ENCODE measurements at places on chromosomes 4 and X. TPM values are rescaled to one million over a fixed set of nuclear protein-coding genes. Genes with fewer than 3 reads are reported as not detected.

ERCC6L gene
- polyA plus RNA-seq: 0.43 TPM

DNA sequence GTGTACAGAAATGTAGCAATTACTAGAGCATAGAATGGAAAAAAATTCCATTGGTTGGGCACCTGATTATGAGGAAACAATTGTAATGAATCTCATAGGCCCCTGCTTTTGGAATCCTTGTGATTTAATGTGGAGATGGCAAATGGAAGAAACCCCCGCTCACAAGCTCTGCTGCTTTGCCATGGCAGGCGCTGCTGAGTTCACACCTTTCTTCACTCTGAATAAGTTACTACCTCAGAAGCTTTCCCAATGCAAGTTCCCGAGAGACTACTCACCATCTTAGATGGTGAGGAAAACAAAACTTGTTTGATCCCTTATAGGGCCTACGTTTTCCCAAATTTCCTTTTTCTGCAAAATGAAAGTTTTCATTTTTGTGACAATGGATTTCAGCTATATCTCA is 266.6 kb upstream of the TAPT1 start:
- no peak for DNase-seq

DNA sequence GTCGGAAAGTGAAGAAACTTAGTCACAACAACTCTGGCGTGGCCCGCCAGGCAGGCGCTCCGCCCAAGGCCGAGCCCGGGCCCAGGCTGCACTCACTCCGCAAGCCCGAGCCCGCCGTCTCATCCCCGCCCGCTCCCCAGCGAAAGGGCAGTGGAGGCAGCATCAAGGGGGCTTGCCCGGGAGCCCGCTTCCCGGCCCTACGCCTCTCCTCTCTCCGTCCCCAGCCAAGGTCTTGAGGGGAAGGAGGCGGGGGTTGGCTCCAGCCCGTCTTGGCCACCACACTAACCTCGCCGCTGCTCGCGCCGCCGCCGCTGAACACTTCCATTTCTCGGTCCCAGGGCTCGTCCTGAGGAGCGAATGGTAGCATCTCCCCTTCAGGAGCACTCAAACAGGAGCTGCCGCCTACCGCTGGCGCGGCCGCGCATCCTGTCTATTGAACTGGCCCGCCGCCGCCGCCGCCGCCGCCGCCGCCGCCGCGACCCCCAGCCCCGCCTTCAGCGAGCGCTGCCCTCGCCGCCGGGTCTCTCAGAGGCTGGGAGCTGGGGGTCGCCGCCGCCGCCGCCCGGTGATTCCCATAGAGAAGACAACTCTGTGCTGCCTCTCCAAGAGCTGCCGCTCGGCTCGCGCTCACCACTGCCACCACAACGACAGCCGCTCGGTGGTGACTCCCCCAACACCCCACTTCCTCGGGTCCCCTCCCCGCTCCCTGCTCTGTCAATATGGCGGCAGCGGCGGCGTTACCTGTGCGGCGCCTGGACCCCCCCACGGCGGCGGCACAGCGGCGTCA is at the start of gene RPS6KA6:
Gene RPS6KA6, minus strand, starts transcription at position 667 of the 787 bp plus-strand sequence. Its CDS starts 300 bp downstream, at position 367.
- no peak for DNase-seq

- DNase-seq: no peak
These were observed 1.1 kb downstream of the CXCL1 start for GRCh38 chr4:73870260-73870659.

- no peak for DNase-seq
These were observed 214.2 kb upstream of the PUDP start for GRCh38 chrX:7362111-7362510.

DNA sequence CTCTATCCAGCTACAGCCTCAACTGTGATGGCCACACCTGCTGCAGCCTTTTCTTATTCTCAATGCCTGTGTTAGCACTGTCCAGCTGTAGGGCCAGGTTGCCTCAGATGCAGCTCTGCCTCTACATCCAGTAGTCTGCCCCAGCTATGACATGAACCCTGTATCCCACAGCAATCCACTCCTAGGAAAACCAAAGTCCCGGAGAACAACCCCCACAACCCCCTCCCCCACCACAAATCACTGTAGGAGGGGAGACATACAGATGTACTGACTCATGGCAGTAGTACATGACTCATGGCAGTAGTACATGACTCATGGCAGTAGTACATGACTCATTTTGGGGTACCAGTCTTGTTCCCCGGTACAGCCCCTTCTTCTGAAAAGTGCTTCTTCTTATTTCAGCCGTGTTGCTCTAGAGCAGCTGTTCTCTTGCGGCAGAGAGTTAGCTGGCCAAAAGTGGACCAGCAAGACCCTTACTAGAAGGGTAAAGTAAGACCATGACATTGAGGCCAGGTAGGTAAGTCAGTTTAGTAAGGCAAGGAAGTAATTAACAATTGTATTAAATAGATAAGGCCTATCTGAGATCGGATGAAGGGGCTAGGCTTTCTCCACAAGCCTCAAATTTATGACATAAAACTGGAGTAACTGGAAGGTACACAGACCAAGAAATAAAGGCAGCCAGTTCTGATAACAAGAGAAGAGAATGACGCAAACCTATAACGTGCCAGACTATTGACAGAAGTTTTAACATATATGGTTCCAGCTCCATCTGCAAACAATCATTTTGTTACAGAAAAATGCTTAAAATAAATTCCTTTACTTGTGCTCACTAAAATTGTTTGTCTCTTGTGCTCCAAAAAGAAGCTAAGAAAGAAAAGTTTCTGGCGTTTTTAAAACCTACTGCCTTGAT is 221.4 kb downstream of the TACR3 start:
- no peak for DNase-seq

GRCh38 chrX:123917069-123917468 is 44.4 kb upstream of the STAG2 start:
- no peak for DNase-seq

ART3 gene
- not detected for polyA plus RNA-seq

- no peak for DNase-seq
These were observed 77.7 kb downstream of the OPHN1 start for GRCh38 chrX:68355629-68355920.

- DNase-seq: no peak
These were observed 119.8 kb downstream of the DRD5 start for GRCh38 chr4:9901257-9901656.

GLRA3 gene
- polyA plus RNA-seq: not detected

- no peak for DNase-seq
These were observed 317 bp downstream of the CMC4 start for GRCh38 chrX:155070663-155070974.

PRKG2 gene
- 0.53 TPM for polyA plus RNA-seq

DNA sequence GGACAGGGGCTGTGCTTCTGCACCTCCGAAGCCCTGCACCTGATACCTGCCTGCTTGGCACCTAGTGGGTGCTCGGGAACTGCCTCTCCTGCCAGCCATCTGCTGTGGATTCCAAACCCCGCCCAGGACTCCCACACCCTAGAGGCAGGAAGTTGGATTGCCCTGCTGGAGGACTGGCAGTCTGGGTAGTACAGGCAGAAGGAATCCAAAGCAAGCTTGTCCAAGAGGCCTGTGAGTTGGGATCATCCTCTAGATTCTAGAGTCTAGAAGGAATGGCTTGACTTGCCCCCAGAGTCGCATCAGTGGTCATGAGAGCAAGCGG is 64.6 kb upstream of the MTM1 start:
- no peak for DNase-seq

- no peak for DNase-seq
These were observed 161.5 kb downstream of the ARHGAP6 start for GRCh38 chrX:11504234-11504633.

BEX1 gene
- 0.28 TPM for polyA plus RNA-seq

- no peak for DNase-seq
These were observed 15.1 kb upstream of the FGFR3 start for GRCh38 chr4:1777822-1778641.

NEUROG2 gene
- polyA plus RNA-seq: not detected

AGA gene
- 40.7 TPM for polyA plus RNA-seq

PDCL2 gene
- polyA plus RNA-seq: not detected

DNA sequence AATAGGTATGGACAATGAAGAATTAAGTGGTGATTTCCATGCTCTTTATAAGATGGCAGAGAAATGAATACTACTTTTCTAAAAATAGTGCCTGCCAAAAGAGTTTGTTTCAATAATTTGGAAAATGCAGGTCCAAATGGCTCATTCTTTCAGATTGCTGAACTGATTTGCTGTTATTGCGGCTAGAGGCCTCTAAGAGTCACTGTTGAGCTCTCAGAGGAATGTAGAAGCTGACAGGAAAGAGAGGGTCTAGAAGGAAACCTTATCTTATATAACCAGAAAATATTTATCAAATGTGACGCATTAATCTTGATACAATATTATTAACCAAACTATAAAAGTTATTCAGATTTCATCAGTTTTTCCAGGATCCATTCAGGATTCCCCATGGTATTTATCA is 65.7 kb upstream of the PAGE1 start:
- DNase-seq: no peak

XAGE2 gene
- not detected for polyA plus RNA-seq

PLXNA3 gene
- 0.79 TPM for polyA plus RNA-seq

- DNase-seq: no peak
These were observed 1.4 kb downstream of the DGKK start for GRCh38 chrX:50469206-50469605.

MAGEC2 gene
- not detected for polyA plus RNA-seq

PCDH19 gene
- not detected for polyA plus RNA-seq

GRCh38 chr4:139859876-139860275 is 194.3 kb downstream of the MGST2 start:
- DNase-seq: no peak

DNA sequence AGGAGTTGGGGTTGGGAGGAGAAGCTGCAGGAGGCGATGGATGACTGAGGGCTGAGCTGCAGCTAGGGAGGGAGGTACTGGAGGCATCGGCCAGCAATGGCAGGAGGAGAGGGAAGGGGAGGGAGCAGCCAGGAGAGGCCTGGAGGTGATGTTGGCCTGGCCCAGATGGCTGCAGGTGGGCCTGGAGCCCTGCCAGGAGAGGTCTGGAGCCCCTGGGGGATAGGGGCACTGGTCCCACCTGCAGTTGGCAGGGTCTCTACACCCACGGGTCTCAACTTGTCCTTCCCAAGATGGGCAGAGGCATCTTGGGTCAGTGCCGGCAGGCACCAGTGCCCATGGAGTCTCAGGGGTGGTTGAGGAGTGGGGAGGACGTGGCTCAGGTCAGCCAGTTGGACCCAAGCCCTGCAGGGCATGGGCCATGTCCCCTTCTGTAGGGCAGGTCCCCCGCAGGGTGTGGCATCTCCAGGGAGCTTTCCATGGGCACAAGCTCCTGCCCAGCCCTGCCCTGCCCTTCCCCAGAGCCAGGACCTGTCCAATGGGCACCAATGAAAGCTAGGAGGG is 2.7 kb upstream of the MXD4 start:
- DNase-seq: no peak

GUCY1A1 gene
- not detected for polyA plus RNA-seq

- no peak for DNase-seq
These were observed 39.5 kb upstream of the ZNF330 start for GRCh38 chr4:141180991-141181761.

- no peak for DNase-seq
These were observed 70.6 kb downstream of the PKD2 start for GRCh38 chr4:88077911-88078524.

DNA sequence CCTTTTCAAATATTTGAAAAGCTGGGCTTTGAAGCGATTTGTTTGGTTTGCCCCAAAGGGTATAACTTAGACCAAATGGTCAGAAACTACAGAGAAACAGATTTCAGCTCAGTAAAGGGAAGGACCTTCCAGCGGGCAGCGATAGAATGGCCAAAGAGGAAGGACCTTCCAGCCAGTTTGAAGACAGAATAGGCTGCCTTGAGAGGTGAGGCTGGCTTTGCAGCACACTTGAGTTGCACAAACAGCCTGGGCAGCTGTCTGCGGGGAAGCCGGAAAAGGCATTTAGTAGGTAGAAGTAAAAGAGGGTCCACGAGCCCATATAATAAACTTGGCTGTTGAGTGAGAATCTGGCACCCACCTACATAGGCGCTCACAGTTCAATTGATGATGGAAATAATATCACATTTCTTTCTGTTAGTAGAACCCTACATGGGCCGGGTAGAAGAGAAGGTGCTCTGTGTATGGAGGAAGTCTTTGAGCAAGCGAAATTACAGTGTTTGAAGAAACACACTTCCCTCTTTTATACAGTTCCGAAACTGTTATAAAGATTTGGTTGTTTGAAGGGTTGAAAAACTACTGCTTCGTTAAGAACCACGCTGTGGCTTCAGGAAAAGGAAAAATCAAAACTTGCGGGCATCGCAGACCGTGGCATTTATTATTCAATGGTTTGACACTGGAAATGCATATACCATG is 75.0 kb upstream of the SORBS2 start:
- DNase-seq: no peak

GRCh38 chrX:632366-633042 is 1.9 kb downstream of the SHOX start:
- no peak for DNase-seq
